ENCODE measurements at places on chromosomes 13 and 19.

DNA sequence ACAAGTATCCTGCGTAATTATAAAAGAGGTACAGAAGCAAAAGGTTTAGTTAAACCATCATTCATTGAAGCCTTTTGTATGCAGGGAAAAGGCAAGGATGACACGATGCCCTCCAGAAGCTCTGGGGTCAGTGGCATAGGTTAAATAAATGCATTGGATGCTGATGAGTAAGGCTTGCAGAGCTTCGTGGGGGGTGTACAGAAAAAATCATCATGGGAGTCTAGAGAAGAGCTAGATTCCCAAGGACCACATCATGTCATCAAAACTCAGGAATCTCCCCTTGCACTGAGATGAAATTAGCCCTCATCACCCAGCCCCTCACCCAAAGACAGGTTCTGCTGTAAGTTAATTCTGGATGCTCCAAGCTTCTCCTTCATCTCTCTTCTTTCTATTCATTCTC lies 8.3 kb downstream of the FPR1 start:
- no peak for DNase-seq

DNA sequence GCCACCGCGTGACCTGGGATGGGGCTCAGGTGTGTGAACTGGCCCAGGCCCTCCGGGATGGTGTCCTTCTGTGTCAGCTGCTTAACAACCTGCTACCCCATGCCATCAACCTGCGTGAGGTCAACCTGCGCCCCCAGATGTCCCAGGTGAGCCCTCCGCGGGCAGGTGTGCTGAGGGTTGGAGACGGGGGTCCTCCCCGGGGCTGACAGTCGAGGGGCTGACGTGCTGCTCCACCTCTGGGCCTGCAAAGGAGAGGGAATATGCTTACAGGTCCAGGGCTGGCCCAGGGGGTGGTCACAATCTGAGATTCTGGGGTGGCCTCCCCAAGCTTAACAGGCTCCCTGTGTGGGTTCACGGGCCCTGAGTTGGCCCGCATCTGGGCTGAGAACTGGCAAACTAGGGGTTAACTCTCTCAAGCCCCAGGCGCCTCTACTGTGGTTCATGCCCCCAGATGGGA lies 386 bp downstream of the VAV1 start:
- DNase-seq = no peak

GRCh38 chr19:8657869-8658268 lies 27.4 kb downstream of the NFILZ start:
- no peak for DNase-seq

GRCh38 chr19:55208880-55209692 lies at the start of gene PTPRH:
Gene PTPRH, minus strand, starts transcription at chr19:55209501. Its CDS starts 68 bp downstream, at chr19:55209433.
- DNase-seq = no peak

DNA sequence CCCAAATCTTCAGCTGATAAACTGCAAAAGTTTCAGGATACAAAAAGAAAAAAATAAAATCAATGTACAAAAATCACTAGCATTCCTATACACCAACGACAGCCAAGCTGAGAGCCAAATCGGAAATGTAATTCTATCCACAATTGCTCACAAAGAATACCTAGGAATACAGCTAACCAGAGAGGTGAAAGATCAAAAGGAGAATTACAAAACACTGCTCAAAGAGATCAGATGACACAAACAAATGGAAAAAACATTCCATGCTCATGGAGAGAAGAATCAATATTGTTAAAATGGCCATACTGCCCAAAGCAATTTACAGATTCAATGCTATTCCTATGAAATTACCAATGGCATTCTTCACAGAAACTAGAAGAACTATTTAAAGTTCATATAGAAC lies 29.5 kb downstream of the NLRP11 start:
- DNase-seq = no peak

- DNase-seq = no peak
Measured at GRCh38 chr19:289651-290371, 1.4 kb downstream of the PLPP2 start.

DNA sequence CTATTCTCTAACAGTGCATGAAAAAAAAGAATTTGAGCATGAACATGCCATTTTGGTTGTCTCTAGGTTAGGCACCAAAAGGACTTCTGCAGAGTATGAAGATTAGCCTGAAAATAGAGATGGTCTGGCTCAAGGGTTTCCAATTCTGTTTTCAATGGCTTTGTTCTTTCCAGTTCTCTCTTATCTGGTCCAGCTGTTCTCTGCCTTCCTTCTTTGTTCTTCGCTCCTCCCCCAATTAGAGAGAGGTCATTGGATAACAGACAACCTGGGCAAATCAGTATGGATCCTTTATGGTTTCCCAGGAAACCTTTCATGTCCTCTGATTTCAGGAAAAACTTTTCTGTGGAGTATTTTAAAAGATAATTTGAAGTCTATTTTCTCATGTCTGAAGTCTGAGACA lies 623.4 kb downstream of the PCDH17 start:
- DNase-seq = no peak

- DNase-seq = no peak
Measured at GRCh38 chr19:11418549-11419506, at the start of gene RGL3. Gene RGL3, minus strand, starts transcription at chr19:11419314. Its CDS starts 36 bp downstream, at chr19:11419278.

DNA sequence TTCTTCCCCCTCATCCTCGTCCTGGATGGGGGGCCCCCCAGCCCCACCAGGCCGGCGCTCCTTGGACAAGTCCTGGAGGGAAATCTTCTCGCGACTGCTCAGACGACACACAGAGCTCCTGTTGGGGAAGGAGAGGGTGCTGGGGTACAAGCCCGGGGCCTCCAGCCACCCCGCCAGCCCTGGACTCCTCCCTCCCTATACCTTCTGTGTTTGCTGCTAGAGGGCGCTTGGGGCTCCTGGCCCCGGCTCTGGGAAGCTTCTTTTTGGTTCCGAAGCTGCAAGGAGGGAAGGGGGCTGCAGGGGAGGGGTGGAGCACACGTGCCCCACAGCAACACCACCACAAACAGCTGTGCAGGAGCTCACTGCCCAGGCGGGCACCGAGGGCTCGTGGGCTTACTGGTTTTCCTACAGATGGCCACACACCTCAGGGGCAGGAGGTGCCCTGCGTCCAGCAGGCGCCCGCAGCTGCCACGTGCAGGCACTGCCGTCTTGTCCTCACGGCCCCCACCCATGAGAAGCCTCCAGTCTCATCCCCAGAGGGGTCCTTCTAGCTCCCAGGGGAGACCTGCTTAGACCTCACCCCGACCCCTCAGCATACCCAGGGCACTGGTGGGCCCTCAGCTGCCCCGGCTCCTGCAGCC lies 20.5 kb downstream of the EPS8L1 start:
- DNase-seq = no peak

GRCh38 chr19:6754653-6755463 lies 12.4 kb downstream of the SH2D3A start:
- DNase-seq = no peak

DNA sequence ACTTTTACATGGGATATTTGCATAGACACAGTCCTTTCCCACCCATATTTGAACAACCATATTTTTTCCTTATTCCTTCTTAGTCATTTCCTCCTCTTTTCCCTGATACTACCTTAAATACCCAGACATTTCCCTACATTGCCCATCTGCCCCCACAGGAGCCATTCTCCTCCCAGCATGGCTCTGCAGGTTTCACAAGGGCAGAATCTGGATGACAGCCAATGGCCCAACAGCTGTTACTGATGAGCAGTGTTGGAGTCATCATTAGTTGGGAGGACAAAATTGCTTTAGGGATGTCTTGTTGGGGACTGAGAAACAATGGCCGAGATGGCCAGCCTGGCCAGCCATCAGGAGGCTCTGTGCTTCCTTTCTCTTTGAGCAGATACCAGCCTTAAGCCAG lies 209.5 kb downstream of the KLF5 start:
- no peak for DNase-seq

GRCh38 chr19:40802300-40803169 lies 3.5 kb downstream of the EGLN2 start:
- DNase-seq = no peak

DNA sequence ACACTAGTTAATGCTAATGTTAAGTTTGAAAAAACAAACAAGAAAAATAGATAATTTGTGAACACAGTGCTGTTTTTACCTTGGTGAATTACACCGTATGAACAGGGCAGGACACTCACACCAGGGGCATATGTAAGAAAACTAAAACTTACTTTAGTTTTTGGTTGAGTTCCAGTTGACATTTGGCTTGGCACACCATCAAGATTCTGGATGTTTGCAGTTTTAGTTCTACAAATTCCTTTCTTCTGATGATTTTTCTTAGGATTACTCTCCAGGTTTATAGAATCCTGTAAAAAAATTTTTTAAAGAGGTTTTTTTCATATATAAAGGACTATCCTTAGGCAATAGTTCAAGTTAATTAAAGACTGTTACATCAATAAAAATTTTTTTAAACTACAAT lies 238.5 kb upstream of the STARD13 start:
- DNase-seq = peak; percentile 80

GRCh38 chr13:42680748-42681147 lies 100.6 kb upstream of the FAM216B start:
- DNase-seq = no peak

DNA sequence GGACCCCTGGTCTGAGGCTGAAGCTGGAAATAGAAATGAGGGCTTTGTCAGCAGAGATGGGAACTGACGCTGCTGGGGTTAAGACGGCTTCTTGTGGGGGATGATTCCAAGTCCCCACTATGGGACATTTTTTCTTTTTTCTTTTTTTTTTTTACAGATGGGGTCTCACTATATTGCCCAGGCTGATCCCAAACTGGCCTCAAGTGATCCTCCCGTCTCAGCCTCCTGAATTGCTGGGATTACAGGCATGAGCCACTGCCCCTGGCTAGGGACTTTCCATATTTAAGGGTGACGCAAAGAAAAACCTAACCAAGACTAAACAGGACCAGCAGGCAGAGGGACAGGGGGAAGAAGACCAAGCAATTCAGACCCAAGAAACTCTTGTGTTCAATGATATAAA lies 10.0 kb downstream of the LRFN3 start:
- no peak for DNase-seq

- no peak for DNase-seq
Measured at GRCh38 chr13:102440259-102440936, 38.5 kb upstream of the FGF14 start.

GRCh38 chr19:2253106-2254063 lies 2.8 kb downstream of the JSRP1 start:
- no peak for DNase-seq

- no peak for DNase-seq
Measured at GRCh38 chr13:40410315-40410714, 256.1 kb downstream of the FOXO1 start.

GRCh38 chr19:57190301-57190700 lies 999 bp upstream of the ZNF264 start:
- DNase-seq = no peak

- DNase-seq = no peak
Measured at GRCh38 chr19:3285647-3286176, 61.3 kb downstream of the CELF5 start.

DNA sequence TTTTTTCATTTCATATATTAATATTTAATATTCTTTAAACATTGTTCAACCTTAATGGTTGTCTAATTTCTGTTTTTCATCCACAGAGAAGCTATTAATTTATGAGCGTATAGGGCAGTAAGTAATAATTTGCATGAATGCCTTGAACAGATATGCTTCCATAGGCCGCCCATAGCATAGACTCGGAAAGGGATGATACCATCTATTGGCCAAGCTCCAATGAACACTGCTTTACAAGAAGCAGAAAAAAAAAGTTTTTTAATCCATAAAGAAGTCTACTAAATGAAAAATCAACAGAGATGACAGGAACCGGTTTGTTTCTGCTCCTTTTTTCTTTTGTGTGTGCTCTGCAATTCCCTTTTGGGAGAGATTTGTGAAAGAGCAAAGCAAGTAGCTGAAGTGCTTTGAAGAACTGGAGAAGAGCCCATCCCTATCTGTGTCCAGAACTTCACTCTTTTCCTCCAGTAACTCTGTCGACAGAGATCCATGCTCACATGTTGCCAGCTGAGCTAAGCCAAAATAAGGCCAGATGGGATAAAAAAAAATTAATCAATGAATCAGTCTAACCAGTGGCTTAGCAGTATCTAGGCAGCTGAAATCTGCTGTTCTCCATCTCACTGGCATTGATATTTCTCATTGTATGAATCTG lies 215.9 kb upstream of the SOX21 start:
- no peak for DNase-seq

- no peak for DNase-seq
Measured at GRCh38 chr19:48965806-48966540, 864 bp downstream of the FTL start.

DNA sequence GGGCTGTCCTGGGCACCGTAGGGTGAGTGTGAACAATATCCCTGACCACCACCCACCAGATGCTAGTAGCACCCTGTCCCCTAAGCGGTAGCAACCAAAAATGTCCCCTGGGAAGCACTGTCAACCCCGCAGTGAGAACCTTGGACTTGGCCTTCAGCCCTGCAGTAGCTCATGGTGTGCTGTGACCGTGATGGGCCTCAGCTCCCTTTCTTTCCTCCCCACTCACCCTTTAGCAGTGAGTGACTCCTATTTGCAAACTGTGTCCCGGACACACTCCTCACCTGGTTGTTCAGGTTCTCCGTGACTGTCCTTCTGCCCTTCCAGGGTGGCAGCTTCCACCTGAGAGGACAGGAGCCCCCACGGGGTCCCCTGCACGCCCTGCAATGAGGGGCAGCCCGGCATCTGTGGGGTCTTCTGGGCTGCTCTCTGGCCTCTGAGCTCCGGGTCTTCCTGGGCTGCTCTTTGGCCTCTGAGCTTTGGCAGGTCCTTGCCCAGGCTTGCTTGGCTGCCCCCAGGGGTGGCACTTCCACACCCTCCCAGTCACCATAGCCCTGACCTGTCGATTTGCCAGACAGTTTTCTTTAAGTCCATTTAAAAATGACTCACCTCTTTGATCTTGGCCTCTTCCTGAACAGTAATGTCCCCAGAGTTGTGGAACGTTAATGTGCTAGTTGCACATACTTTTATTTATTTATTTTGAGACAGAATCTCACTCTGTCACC lies 3.8 kb downstream of the KDM4B start:
- DNase-seq = no peak

GRCh38 chr13:107141767-107142166 lies 573.8 kb upstream of the ARGLU1 start:
- no peak for DNase-seq

- DNase-seq = no peak
Measured at GRCh38 chr19:37127999-37128820, 44.3 kb downstream of the ZNF585A start.

DNA sequence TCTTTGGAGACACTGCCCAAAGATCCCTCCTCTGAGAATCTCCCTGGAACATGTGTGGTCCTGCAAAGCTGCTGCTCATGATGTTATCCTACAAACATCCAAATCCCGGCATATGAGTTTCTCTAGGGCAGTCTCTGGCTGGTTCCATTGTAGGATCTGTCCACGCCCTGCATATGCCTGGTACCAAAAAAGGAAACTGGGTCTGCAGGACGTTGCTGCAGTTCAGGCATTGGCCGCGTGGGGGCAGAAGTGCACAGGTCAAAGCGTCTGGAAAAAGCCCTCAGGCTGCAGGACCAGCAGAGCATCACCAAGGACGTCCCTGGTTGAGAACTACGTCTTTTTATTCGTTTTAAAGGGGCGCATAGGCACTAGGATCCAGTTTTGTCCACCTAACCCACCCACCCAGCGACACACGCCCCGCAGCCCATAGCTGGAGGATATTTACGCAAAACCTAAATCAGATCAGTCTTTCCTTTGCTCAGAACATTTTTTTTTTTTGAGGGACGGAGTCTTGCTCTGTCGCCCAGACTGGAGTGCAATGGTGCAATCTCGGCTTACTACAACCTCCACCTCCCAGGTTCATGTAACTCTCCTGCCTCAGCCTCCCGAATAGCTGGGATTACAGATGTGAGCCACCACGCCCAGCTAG lies 12.9 kb upstream of the ZNF564 start:
- peak; percentile 81 for DNase-seq

- DNase-seq = no peak
Measured at GRCh38 chr19:46733690-46734292, 12.1 kb upstream of the FKRP start.

- no peak for DNase-seq
Measured at GRCh38 chr13:41859565-41859964, 101.3 kb downstream of the VWA8 start.

Data from AG04450 (cell line).